IPS DF 6.9 (cell line): ENCODE measurements at places on chromosomes 16 and 17.

DNA sequence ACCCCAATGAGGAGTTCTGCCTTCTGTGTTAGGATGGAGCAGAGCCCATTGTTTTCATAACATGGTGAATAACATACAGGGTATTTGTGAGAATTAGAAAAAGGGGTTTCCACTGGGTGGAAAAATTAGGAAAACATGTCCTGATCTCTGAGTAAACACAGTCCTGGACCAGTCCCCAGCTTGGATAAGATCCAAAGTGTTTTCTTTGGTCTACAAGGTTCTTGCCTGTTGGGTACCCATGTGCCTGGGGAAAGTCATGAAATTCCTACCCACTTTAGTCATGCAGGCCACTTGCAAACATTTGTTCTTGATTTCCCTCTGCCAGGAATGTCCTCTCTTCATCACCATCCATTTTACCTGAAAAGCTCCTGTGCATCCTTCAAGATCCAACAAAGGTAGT, 164.8 kb upstream of the DYNLRB2 start:
- no peak for DNase-seq

GRCh38 chr17:82334622-82335394, 1.2 kb upstream of the SECTM1 start:
- DNase-seq: no peak

DNA sequence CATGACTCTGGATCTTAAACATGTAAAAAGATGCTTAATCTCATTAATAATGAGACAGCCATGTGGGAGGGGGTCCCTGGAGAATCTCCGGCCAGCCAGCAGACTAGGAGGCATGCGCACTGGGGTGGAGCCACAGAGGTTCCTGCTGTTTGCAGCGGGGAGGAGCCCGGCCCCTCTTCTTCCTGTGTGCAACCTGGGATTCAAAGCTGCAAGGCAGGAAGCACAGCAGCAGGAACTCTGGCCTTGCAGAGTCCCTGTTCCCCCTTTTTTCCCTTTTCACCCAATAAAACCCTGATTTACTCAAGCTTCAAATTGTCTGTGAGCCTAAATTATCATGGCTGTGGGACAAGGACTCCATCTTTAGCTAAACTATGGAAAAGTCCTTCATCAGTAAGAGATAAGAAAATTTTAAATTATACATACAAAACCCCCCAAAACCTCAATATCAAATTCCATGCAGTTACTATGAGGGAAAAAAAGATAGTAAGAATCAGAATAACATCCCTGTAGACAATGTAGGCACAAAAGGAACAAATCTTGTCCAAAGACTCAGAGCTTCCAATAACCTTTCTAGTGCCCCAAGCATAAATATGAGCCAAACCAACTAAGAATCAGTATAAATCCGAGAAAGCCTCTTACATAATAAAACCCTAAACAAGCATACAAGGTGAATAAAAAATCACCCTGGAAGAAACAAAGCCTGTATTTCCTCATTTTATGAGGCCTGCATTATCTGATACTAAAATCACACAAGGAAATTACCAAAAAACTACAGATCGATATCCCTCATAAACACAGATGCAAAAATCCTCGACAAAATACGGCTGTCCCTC, 12.1 kb downstream of the CFDP1 start:
- peak; percentile 47 for DNase-seq

- no peak for DNase-seq
These were observed 16.3 kb downstream of the SLFN12L start for GRCh38 chr17:35521150-35521549.

DNA sequence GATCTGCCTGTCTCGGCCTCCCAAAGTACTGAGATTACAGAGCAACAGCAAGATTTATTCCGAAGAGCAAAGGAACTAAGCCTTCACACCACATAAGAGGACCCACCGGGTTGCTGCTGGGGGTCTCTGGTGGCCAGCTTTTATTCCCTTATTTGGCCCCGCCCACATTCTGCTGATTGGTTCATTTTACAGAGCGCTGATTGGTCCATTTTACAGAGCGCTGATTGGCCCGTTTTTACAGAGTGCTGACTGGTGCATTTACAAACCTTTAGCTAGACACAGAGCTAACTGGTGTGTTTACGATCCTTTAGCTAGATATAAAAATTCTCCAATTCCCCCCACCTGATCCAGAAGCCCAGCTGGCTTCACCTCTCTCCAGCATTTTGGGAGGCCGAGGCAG, 26.3 kb downstream of the COPRS start:
- no peak for DNase-seq

- peak; percentile 58 for DNase-seq
These were observed 153.3 kb downstream of the CHD9 start for GRCh38 chr16:53207810-53208752.

- no peak for DNase-seq
These were observed 579.2 kb upstream of the PSMD7 start for GRCh38 chr16:73717266-73717974.

- no peak for DNase-seq
These were observed 39.9 kb downstream of the DNAH17 start for GRCh38 chr17:78537217-78537860.

DNA sequence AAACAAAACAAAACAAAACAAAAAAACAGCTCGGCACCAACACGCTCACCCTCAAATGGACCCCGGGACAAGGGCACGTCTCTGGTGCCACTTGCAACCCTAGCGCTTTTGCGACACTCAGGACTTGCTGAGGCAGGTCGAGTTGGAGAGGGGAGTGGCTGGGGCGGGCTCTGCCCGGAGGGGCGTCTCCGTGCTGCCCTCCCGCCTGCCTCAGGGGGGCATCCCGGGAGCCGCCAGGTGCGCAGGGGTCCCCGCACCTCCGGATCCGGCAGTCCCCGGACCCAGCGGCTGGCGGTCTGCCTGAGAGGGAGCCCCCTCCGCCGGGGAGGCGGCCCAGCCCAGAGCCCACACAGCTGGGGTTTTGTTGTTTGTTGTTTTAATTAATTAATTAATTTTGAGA, at the start of gene SLC52A1:
Gene SLC52A1 (minus strand): TSS at position 112 of the 400 bp plus-strand sequence. CDS start 820 bp downstream, outside the sequence.
- DNase-seq: no peak

DNA sequence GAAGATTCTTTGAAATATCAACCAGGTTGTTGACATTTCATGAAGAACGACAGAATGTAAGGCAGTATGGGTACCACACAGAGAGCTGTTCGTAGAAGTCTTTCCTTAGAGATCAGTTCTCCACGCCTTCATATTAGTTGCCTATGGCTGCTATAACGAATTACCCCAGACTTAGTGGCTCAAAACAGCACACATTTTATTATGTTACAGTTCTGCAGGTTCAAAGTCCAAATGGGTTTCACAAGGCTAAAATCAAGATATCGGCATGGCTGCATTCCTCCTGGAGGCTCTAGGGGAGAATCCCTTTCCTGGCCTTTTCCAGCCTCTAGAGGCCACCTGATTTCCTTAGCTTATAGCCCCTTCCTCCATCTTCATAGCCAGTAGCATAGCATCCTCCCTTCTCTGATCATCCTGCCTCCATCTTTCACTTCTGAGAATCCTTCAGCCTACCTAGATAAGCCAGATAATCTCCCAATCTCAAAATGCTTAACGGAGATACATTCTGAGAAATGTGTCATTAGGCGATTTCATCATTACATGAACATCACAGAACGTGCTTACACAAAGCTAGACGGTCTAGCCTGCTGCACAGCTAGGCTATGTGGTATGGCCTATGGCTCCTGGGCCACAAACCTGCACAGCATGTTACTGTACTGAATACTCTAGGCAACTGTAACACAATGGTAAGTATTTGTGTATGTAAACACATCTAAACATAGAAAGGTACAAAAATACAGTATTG, 26.0 kb downstream of the ERCC4 start:
- no peak for DNase-seq

DNA sequence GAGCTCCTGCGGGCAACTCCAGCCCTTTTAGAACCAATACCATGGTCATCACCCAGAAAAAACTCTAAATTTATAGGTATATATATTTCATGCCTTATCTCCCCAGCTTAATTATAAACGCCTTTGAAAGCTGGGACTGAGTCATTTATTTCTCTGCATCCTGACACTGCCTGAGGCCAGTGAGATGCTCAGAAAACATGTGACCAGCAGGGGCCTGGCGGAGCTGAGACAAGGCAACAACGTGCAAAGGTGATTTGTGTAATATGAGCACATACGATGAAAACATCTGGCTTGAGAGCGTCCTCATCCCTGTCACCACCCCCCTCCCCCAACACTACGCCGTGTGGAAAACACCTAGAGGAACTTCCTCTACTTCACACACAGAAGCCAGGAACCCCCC, 22.7 kb downstream of the NXN start:
- no peak for DNase-seq

DNA sequence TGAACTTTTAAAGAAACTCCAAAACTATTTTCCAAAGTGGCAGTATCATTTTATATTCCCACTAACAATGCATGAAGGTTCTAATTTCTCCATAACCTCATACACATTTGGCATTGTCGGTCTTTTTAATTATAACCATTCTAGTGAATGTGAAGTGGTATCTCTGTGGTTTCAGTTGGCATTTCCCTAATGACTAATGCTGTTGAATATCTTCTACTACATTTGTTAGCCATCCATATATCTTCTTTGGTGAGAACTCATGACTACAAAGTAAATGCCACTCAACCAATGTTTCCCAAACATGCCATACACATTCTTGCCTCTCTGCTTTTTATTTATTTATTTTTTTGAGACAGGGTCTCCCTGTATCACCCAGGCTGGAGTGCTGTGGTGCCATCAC, 31.7 kb upstream of the TAOK1 start:
- DNase-seq: no peak

GRCh38 chr16:87929986-87930385, 6.3 kb downstream of the CA5A start:
- no peak for DNase-seq
